ENCODE measurements at places on chromosomes 6 and 20.

GRCh38 chr6:147201885-147202515 lies 2.2 kb upstream of the STXBP5 start:
- no peak for DNase-seq

DNA sequence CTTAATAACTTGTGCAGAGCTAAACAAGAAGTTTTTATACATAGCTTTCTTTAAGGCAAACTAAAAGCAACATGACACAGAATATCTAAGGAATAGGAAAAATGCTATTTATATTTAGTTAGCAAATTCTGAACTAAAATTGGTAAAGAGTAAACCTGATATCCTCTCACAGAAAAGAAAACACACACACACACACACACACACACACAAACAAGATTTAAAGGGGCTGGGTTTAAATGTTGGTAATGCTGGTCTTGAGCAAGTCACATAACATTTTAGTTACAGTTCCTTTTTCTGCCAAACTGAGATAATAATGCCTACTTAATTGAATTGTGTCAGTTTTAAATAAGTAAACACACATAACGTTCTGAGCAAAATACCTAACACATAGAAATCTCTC lies 1.6 kb downstream of the TRDN start:
- no peak for DNase-seq

- DNase-seq, result no peak
Measured at GRCh38 chr6:156780962-156781853, 4.0 kb downstream of the ARID1B start.

DNA sequence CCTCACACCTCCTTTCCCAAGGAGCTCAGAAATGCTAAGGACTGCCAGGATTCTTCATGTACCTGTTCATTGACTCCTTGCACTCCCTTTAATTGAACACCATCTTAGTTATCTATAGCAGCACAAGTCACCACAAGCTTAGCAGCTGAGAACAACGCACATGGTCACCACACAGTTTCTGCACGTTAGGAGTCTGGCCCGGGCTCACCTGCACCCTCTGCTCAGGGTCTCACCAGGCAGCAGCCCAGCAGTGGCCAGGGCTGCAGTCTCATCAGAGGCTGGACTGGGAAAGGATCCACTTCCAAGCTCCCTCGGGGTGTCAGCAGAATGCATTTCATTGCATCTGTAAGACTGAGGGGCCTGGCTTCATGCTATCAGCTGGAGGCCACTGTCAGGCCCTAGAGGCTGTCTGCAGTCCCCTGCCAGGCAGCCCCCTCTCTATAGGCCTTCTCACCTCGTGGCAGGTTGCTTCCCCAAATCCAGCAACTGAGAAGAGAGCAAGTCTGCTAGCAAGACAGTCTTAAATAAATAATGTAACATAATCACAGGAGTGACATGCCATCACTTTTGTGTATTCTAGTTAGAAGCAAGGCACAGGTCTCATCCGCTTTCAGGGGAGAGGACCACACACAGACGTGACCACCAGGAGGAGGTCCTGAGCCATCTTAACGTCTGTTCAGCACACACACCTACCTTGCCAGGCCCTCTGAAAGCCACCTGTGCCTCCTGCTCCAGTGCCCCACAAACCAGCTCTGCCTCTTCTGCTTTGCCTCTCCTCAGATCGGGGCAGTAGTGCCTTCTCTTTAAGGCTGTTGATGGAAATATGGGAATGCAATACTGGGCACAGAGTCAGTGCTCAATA lies 165.2 kb upstream of the CST7 start:
- DNase-seq, result no peak

- DNase-seq, result no peak
Measured at GRCh38 chr6:144922120-144922722, 637.1 kb downstream of the UTRN start.

- no peak for DNase-seq
Measured at GRCh38 chr20:15318682-15319081, 981.3 kb upstream of the FLRT3 start.

DNA sequence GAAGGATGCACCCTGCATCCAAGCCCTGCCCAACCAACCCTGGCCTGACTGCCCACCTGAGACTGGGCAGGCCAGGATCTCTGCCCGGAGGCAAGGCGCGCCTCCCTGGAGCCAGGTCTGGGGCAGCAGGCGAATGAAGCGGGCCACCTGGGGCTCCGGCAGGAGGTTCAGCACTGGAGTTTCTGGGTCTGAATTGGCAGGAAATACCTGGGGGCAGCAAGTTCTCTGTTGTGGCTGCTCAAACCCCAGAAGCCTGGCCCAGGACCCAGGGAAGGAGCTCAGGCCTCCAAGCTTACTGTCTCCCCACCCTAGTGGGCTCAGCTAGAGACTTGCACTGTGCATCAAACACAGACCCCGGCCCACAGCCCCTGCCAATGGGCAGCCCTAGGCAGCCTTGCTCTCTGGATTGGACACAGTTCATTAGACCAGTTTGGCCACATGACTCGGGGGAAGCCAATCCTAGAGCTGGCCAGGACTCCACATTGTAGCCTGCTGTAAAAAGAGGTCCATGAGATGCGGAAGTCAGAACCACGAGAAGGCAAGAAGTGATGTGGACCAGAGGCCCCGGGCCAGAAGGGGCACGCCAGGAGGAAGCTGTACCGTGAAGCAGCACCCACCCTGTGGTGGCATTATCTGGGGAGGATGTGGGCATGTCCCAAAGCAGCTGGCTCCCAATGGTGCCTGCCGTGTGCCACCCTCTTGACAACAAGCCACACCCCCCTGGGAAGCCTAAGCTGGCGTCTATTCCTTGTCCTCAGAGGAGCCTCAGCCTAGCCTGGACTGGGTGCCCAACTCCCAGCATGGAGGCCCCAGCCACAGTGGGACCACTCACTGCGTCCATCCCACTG lies 3.1 kb downstream of the CPXM1 start:
- no peak for DNase-seq

GRCh38 chr20:32116079-32116521 lies 6.6 kb downstream of the TM9SF4 start:
- no peak for DNase-seq

DNA sequence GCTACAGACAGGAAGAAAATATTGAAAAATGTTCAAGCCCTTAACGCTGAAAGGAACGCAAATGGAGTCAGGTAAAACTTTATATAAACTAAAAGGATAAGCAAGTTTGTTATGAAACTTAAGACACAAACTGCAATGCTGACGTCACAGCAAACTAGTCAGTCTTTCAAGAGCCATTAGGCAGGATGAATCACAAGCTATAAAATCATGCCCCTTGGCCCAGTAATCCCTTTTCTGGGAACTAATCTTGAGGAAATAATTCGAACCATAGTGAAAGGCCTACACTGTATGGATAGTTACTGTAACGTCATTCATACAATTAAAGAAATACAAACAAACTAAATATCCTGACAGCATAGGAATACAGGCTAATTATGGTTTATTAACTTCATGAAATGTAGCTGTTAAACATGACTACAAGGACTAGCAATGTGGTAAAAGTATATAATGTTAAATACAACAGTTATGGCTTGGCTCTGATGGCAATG lies 42.7 kb upstream of the HINT3 start:
- DNase-seq, result no peak

- no peak for DNase-seq
Measured at GRCh38 chr6:106748547-106749207, 119.3 kb downstream of the QRSL1 start.

GRCh38 chr6:41531591-41532582 lies 14.3 kb upstream of the FOXP4 start:
- DNase-seq, result no peak

- DNase-seq, result no peak
Measured at GRCh38 chr6:147806697-147807096, 298.2 kb downstream of the SAMD5 start.

All from glomerular endothelial cell (primary cell).